ENCODE measurements at places on chromosomes 4 and X.

DNA sequence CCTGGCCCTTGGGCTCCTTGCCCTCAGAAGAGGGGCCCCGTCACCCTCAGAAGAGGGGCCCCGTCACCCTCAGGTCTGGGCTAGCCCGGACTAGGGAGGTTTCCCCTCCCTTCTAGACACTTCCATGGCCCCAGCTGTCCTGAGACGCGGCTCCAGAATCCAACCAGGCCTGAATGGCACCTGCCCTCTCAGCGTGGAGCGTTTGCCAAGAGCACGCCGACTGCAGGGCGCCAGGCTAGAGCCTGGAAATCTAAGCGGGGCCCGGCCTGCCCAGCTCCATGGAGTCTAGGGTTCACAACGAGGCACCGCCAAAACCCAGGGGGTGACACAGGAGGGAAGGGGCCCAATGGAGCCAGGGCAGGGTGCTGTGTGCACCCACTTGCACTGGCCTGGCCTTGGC is 7.8 kb upstream of the ATP2B3 start:
- peaks cover 15% of the 10 kb centered on the region for H3K27me3 ChIP-seq
- H3K4me1 ChIP-seq = no peaks in the 10 kb centered on the region
- H3K4me3 ChIP-seq = no peak overlapping the region
- H3K27ac ChIP-seq = no peak overlapping the region

GRCh38 chr4:109947918-109948317 is 35.2 kb downstream of the EGF start:
- H3K4me3 ChIP-seq = no peak overlapping the region
- H3K27me3 ChIP-seq = no peaks in the 10 kb centered on the region
- DNase-seq = no peak
- H3K36me3 ChIP-seq = no peaks in the 10 kb centered on the region

DNA sequence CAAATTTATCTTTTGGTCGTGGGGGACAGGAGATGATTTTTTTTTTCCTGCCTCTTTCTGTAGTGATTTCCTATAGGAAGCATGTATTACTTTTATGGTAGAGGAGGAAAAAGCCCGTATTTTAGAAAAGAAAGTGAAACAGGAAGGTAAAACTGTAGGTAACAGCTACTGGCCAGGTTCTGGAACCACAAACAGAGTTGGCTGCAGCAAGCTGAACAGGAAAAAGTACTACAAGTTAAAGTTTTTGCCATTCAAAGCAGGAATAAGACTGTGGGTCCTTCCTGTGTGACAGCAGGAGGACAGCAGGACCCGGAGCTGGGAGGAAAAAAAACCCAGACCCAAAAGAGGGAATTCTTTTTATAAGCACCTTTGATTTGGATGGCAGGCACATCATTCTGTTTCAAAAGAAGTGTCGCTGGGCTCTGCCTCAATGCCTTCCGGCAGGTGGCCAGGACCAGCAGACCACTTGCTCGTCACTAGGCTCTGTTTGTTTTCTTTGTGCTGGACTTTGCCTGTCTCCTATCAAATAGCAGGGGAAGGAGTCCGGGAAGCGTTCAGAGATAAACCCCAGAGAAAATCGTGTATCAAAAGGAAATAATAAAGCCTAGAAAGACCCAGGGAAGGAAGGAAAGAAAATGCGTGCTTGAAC is 277.9 kb downstream of the ADGRA3 start:
- peak overlapping the region; percentile 51 for H3K4me3 ChIP-seq
- H3K27ac ChIP-seq = peak overlapping the region; percentile 5
- no peaks in the 10 kb centered on the region for H3K36me3 ChIP-seq
- no peaks in the 10 kb centered on the region for H3K4me1 ChIP-seq
- no peaks in the 10 kb centered on the region for H3K27me3 ChIP-seq
- DNase-seq = peak; percentile 71

- no peak for DNase-seq
- H3K27me3 ChIP-seq = no peaks in the 10 kb centered on the region
- no peaks in the 10 kb centered on the region for H3K36me3 ChIP-seq
- H3K4me3 ChIP-seq = no peak overlapping the region
- no peak overlapping the region for H3K27ac ChIP-seq
- no peaks in the 10 kb centered on the region for H3K4me1 ChIP-seq
These were observed 1115.3 kb upstream of the IGFBP7 start for GRCh38 chr4:58225460-58225859.

GRCh38 chr4:1009542-1010394 is 1.7 kb upstream of the FGFRL1 start:
- H3K27me3 ChIP-seq = no peaks in the 10 kb centered on the region
- H3K4me3 ChIP-seq = no peak overlapping the region
- no peaks in the 10 kb centered on the region for H3K36me3 ChIP-seq
- no peaks in the 10 kb centered on the region for H3K4me1 ChIP-seq
- H3K27ac ChIP-seq = no peak overlapping the region

- no peaks in the 10 kb centered on the region for H3K27me3 ChIP-seq
- no peak overlapping the region for H3K4me3 ChIP-seq
- no peak for DNase-seq
- no peaks in the 10 kb centered on the region for H3K4me1 ChIP-seq
These were observed 76.4 kb downstream of the CLCN4 start for GRCh38 chrX:10233173-10233572.

- no peaks in the 10 kb centered on the region for H3K4me1 ChIP-seq
- no peak overlapping the region for H3K4me3 ChIP-seq
- H3K27ac ChIP-seq = no peak overlapping the region
- no peaks in the 10 kb centered on the region for H3K36me3 ChIP-seq
These were observed 280.5 kb upstream of the EDA2R start for GRCh38 chrX:66919280-66919832.

GRCh38 chrX:40646489-40647306 is 663 bp downstream of the CXorf38 start:
- H3K27me3 ChIP-seq = no peaks in the 10 kb centered on the region
- H3K36me3 ChIP-seq = no peaks in the 10 kb centered on the region
- H3K4me3 ChIP-seq = peak overlapping the region; percentile 83
- DNase-seq = peak; percentile 19
- H3K4me1 ChIP-seq = 0 out of 2 replicates have a peak, but pooled peaks cover 5% of the 10 kb centered on the region

DNA sequence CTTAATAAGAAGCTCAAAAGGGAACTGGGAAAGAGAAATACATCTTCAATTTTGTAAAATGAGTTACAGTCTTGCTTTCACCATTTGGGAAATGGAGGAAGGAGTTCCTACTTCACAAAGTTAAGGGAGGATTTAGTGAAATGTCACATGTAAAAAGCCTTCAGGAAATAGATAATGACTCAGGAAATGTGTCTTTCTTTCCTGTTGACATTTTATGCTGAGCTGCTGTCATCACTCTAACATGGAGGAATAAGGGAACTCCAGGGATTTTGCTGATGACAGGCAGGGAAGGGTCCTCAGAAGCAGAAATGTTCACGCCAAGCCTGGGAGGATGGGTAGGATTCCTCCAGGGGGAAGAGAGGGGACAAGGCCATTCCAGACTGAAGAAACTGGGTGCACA is 251.1 kb downstream of the USP46 start:
- no peaks in the 10 kb centered on the region for H3K36me3 ChIP-seq
- no peak overlapping the region for H3K4me3 ChIP-seq
- no peaks in the 10 kb centered on the region for H3K27me3 ChIP-seq
- H3K4me1 ChIP-seq = no peaks in the 10 kb centered on the region

Data from MM.1S (cell line).